ENCODE measurements at places on chromosomes 6 and 20.
A peak's percentile ranks its signal among the peaks of the same experiment; 100 is the strongest.

DNA sequence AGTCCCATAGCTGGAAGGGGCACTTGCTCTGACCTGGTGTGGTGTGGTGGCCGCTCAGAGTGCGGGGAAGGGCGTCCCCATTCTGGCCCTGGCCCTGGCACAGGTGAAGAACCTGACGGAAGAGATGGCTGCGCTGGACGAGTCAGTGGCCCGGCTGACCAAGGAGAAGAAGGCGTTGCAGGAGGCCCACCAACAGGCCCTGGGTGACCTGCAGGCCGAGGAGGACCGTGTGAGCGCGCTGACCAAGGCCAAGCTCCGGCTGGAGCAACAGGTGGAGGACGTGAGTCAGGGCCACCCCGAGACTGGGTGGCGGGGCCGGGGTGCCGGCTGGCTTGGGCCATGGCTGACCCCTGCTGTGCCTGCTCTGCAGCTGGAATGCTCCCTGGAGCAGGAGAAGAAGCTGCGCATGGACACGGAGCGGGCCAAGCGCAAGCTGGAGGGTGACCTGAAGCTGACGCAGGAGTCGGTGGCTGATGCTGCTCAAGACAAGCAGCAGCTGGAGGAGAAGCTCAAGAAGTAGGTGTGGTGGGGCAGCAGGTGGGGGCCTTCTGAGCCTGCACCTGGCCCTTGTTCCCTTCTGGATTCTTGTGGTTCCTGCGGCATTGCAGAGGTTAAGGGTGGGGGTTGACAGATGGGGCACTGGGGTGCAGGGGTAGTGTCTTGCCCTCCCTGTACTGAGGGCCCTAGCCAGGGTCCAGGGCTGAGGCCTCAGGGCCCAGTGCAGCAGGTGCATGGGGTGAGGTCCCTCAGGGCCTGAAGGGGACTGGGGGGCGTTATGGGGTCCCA lies 40.8 kb downstream of the MYH7B start:
- no peak for DNase-seq

- DNase-seq = peak; percentile 59
Observed at GRCh38 chr6:84508981-84509380, 255.4 kb downstream of the TBX18 start.

DNA sequence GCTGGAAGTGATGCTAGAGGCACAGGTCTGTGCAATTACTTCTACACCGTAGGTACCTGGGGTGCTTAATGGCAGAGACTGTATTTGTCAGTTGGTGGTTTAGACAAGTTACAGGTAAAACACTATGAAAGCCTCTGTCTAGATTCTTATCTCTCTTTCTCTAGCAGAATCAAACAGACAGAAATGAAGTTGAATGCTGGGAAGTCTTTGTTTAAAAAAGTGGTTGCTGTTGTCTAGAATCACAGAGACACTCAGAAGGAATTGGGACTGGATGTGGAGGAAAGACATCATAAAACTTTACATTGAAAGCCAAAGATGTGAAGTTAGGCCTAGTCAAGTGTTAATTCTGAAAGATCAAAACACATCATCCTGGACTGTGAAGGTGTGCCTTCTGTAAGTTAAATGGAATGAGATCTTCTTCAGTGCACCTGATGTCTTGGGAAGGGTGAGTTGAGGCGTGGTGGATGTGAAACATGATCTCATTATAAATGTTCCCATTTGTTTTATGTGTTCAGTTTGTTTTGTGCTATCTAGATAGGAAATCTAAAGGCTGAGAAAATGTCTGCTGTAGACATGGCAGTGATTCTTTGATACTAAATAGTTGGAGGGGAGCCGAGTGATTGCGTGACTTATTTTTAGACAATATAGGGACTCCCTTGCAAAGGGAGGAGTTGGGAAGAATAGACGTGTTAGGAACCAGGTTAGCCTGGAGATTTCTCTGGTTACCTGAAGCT lies 290.2 kb downstream of the SOX4 start:
- DNase-seq = no peak

DNA sequence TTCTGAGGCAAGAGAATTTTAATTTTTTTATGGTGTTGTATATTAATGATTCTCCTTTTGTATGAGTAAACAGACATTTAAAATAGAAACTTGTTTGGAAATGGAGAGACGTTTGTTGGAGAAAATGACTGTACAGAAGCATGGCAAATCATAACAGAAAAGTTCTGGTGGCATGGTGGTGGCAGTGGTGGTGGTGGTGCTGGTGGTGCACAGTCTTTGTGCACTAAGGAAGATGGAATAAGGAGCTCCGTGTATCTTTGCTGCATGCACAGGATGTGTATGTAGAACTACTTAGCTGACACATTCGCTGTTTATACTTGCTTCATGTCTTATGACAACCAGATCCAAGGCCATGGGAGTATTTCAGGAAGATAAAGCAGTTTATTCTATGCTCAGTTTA lies 294.9 kb downstream of the UTRN start:
- no peak for DNase-seq

GRCh38 chr6:124490122-124490521 lies 472.1 kb upstream of the RNF217 start:
- DNase-seq = no peak

GRCh38 chr20:3890999-3891929 lies 2.1 kb downstream of the PANK2 start:
- peak; percentile 30 for DNase-seq

GRCh38 chr20:19658137-19658536 lies 99.9 kb upstream of the RIN2 start:
- DNase-seq = no peak

GRCh38 chr6:142302421-142303175 lies 791 bp downstream of the ADGRG6 start:
- no peak for DNase-seq

- DNase-seq = peak; percentile 16
Observed at GRCh38 chr20:52779125-52779524, 193.0 kb upstream of the TSHZ2 start.

DNA sequence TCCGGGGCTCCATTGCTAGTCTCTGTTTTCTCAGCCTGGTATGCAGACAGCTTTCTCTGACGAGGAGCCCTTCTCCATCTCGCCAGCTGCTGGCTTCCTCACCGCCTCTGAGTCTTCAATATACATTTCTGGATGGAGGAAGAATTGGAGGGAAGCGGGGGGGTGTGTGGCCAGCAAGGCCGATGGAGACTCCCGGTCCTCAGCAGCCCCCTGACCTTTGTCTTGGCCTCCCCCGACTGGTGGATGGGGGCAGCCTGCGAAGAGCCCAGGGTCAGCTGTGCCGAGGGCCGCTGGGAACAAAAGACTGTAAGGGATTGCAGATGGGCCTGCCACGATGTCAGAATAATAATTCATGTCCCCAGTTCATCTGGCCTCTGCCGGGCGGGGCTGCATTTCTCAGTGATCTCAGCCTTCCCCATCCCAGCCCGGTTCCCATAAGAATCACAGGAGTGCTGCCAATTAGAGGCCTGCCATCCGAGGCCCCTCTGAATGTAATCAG lies 54.3 kb upstream of the STX16 start:
- DNase-seq = peak; percentile 62

- DNase-seq = no peak
Observed at GRCh38 chr6:154457046-154457713, 53.3 kb downstream of the CNKSR3 start.

GRCh38 chr6:2507521-2508037 lies 243.1 kb downstream of the MYLK4 start:
- no peak for DNase-seq

DNA sequence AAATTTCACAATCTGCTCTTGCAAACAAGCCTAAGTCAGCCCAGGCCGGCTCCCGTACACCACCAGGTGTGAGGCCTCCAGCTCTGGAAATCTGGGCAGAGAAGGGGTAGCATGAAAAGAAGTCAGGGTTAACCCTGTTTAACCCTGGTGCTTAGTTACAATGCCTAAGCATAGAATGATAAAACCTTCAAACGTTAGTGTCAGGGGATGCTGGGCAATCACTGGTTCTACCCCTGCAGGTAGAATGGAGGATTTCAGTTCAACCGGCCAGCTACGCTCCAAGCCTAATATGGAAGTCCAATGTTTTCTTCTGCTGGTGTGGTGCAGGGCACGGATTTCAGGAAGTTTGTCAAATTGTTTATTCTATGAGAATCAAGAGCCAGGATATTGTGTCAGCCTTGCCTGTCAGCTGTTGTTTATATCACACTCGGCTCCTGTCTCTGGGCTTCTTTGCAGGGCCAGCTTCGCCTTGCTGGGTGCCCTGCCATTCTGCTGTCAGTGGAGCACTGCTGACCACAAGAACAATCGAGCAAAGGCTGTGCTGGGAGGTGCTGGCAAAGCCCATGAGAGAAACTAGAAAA lies 20.2 kb upstream of the CD93 start:
- no peak for DNase-seq

GRCh38 chr6:118970866-118971265 lies 35.9 kb upstream of the MCM9 start:
- DNase-seq = no peak

GRCh38 chr20:44450281-44450889 lies 25.3 kb upstream of the TTPAL start:
- no peak for DNase-seq

- DNase-seq = no peak
Observed at GRCh38 chr6:87982134-87982533, 65.5 kb upstream of the SPACA1 start.

GRCh38 chr6:30463651-30464618 lies 25.4 kb upstream of the HLA-E start:
- peak; percentile 68 for DNase-seq

GRCh38 chr6:22808466-22808865 lies 239.1 kb downstream of the HDGFL1 start:
- no peak for DNase-seq

DNA sequence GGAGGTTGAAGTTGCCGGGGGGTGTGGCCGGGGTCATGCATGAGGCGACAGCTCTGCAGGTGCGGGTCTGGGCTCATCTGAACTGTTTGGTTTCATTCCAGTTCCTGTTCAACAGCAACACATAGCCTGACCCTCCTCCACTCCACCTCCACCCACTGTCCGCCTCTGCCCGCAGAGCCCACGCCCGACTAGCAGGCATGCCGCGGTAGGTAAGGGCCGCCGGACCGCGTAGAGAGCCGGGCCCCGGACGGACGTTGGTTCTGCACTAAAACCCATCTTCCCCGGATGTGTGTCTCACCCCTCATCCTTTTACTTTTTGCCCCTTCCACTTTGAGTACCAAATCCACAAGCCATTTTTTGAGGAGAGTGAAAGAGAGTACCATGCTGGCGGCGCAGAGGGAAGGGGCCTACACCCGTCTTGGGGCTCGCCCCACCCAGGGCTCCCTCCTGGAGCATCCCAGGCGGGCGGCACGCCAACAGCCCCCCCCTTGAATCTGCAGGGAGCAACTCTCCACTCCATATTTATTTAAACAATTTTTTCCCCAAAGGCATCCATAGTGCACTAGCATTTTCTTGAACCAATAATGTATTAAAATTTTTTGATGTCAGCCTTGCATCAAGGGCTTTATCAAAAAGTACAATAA lies 72.5 kb downstream of the PTPN1 start:
- DNase-seq = no peak

Data from GM23248 (cell line).